ENCODE measurements at places on chromosomes 2 and 18. TPM values are rescaled to one million over a fixed set of nuclear protein-coding genes. Genes with fewer than 3 reads are reported as not detected.

DNA sequence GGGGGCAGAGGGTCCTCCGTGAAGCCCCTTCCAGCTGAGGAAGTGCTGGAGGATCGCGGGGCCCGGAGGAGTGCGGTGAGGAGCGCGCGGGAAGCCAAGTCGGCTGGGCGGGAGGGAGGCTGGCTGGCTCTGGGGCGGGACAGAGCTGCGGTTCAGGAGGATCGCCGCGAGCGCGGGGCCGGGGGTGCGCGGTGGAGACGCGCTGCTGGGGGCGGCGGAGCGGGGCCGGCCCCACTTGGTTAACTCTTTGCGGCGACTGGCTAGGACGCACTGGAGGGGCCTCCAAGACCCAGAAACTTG, 464 bp downstream of the CYBRD1 start:
- H3K4me1 ChIP-seq, result peaks cover 9% of the 10 kb centered on the region
- no peak for DNase-seq
- H3K4me3 ChIP-seq, result peak overlapping the region; percentile 98

- no peak overlapping the region for H3K4me3 ChIP-seq
- no peak overlapping the region for H3K27ac ChIP-seq
- DNase-seq, result no peak
- H3K27me3 ChIP-seq, result no peaks in the 10 kb centered on the region
Observed at GRCh38 chr2:29990129-29990528, 68.7 kb upstream of the ALK start.

DNA sequence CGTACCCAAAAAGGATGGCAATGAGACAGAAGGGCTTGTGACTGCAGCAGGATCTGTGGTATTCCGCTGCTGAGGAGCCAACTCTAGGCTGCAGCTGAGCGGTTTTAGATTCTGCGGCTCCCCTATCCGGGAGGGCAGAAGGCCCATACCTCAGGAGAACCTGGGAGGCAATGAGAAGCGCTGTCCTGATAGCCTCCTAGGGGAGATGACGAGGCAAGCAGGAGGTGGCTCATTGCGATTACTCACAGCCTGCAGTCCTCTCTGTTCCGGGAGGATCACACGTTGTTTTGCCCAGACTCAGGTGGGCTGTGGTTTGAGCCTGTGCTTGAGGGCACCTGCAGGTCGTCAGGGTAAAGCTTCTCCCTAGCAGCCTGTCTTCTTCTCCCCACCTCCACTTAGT, 65.1 kb downstream of the COA5 start:
- no peak overlapping the region for H3K27ac ChIP-seq
- peaks cover 2% of the 10 kb centered on the region for H3K4me1 ChIP-seq
- no peak overlapping the region for H3K4me3 ChIP-seq
- DNase-seq, result no peak

The DBI gene
- 90.2 TPM for total RNA-seq

- H3K27me3 ChIP-seq, result no peaks in the 10 kb centered on the region
- H3K36me3 ChIP-seq, result no peaks in the 10 kb centered on the region
- H3K4me3 ChIP-seq, result no peak overlapping the region
- no peak for DNase-seq
- H3K27ac ChIP-seq, result no peak overlapping the region
- no peaks in the 10 kb centered on the region for H3K4me1 ChIP-seq
Observed at GRCh38 chr2:8319219-8319618, 362.6 kb upstream of the ID2 start.

GRCh38 chr18:13649397-13650390, 76.7 kb downstream of the FAM210A start:
- no peaks in the 10 kb centered on the region for H3K4me1 ChIP-seq
- DNase-seq, result no peak
- no peaks in the 10 kb centered on the region for H3K27me3 ChIP-seq
- H3K27ac ChIP-seq, result no peak overlapping the region

Data from ovary (tissue), 10 donors.